ENCODE measurements at places on chromosomes 7 and 10. TPM values are rescaled to one million over a fixed set of nuclear protein-coding genes. Genes with fewer than 3 reads are reported as not detected.

- no peak for DNase-seq
These were observed 83.8 kb downstream of the ABCA13 start for GRCh38 chr7:48255046-48255445.

The UTF1 gene
- total RNA-seq, result not detected

The SLC26A3 gene
- total RNA-seq, result 0.54 TPM

The JCAD gene
- total RNA-seq, result 19.0 TPM

The CNPY1 gene
- total RNA-seq, result 19.4 TPM

DNA sequence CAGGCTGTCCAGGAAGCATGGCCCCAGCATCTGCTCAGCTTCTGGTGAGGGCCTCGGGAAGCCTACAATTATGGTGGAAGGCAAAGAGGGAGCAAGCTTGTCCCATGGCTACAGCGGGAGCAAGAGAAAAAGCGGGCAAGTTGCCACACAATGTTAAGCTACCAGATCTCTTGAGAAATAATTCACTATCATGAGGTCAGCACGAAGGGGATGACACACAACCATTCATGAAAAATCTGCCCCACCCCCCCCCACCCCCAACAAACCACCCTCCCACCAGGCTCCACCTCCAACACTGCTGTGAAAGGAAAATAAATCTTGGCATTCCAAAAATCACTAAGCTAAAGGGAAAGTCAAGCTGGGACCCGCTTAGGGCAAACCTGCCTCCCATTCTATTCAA is 545.8 kb upstream of the NRP1 start:
- no peak for DNase-seq

DNA sequence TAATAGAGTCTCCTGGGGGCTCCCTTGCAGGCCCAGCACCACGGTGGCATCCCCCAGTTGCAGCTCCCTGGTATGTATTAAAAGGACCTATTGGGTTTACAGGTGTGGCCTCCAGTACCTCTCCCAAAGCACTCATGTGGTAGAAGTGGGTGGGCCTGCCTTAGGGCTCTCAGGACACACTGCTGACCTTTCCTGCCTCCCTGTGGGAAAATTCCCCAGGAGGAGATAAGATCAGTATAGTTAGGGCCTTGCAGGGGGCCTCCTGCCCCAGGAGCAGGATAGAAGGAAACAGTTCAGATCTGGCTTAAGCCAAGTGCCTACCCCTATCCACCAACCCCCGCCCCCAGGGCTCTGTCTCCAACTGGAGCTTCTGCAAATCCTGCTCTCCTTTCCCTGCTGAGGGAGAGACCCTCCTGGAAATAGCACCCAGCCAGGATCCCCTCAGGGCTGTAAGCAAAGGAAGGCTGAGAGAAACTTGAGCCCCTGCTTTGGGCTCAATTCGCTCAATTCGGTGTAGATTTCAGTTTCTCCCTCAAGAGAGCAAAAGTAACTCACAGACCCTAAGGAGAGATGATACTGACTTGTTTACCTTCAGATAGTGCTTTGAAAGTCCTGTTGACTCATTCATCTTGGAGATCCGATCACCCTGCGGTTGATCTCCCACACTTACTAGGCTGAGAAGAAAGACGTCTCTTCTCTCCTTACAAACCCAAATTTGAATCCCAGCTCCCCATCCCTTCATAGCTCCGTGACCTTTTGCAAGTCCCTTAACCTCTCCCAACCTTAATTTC is 130.6 kb downstream of the WDR11 start:
- no peak for DNase-seq

GRCh38 chr10:21522631-21523406 is 2.7 kb downstream of the SKIDA1 start:
- no peak for DNase-seq

DNA sequence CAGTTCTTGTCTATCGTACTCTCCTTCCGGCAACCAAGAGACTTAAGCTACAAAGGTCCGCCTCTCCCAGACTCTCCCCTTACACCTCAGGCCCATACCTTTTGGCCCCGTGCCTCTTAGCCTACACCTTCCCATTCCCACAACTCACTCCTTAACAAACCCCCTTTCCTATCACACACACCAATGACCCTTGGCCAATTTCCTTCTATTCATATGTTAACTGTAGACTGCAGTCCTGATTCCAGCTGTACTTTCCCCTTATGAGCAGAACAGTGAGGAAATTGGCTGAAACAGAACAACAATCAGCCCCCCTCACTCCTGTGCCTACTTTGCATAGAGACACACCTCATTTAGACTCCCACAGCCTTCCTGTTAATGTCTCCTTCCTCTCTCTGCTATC is 1.4 kb upstream of the TMEM139 start:
- no peak for DNase-seq

DNA sequence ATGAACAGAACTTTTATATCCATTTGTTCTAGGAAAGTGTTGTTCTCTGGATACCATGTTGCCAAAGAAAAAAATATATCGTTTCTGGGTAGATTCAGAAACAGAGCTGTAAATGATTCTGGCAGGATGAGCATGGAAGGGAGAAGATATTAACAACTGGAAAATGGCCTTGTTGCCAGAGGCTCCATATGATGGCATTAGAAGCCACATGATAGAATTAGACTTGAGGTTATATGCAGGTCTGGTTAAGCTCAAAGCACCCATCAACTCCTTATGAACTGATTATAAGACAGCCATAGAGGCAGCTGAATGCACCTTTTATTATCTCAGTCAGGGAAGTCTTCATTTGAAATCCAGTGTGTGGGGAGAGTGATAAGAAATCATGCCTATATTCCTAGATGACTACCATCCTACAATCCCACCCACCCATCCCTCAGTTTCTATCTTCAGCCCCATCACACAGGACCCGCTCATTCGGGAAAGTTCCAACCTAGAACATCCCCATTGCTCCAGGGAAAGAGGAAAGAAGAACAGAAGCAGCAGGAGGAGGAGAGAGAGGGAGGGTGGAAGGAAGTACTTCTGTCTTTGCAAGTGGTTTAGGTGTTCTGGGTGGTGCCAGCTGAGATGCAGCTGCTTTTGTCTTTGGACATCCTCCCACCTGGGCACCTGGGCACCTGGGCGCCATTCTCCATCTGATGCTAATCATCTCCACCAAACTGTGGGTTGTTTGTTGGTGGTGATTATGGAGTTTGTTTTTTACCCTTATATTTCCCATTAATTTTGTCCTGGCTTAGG is 25.5 kb upstream of the TRIL start:
- no peak for DNase-seq

DNA sequence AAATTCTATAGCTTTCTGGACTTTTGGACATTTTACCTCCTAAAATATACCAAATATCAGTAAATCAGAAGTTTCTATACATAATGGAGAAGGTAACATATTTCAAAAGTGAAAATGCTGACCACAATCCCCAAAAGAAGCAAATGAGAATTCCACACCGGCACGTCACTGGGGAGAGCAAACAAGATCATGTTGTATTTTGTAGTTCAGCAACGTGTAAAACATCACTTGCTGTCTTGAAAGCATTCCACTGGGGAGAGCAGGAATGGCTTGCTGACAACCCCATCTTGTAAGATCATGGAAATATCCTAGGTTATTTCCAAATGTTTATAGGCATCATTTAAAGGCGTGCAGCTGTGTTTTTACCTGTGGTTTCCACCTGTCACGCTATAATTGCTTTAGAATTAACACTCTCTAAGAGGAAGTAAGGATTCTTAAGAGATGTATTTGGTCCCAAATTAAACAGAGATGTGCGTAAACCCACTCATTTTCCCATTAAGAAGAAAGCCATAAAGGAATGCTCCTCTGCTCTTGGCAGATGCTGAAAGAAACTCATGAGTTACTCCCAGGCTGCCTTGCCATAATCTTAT is 397.1 kb upstream of the POT1 start:
- DNase-seq, result no peak

The TDRD1 gene
- total RNA-seq, result 0.45 TPM

GRCh38 chr7:90689260-90689659 is 93.1 kb downstream of the CDK14 start:
- no peak for DNase-seq

GRCh38 chr7:143514995-143515735 is 37.5 kb downstream of the TAS2R41 start:
- no peak for DNase-seq

DNA sequence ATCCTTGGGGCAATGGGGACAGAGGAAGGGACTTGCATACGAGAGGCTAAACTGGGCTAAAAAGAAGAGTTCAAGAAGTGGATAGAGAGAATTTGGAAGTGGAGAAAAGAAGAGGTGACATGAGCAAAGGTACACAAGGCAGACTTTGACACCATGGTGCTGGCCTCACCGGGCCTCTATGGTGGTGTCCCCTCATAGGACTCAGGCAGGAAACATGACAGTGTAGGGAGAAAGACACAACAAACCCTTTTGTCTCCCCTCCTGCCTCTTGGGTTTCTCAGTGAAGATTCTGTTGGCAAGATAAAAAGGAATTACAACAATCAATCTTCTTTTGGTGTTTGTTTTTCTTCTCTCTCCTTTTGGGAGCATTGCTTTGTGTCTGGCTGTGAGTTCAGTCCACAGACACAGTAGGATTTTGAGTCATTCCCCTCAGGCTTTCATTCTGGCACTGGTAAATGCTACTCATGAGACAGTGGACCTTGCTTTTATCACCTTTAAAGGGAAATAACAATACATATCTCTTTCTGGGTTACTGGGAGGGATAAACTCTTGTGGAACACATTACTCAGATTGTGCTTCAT is 827.7 kb downstream of the TNS3 start:
- no peak for DNase-seq

DNA sequence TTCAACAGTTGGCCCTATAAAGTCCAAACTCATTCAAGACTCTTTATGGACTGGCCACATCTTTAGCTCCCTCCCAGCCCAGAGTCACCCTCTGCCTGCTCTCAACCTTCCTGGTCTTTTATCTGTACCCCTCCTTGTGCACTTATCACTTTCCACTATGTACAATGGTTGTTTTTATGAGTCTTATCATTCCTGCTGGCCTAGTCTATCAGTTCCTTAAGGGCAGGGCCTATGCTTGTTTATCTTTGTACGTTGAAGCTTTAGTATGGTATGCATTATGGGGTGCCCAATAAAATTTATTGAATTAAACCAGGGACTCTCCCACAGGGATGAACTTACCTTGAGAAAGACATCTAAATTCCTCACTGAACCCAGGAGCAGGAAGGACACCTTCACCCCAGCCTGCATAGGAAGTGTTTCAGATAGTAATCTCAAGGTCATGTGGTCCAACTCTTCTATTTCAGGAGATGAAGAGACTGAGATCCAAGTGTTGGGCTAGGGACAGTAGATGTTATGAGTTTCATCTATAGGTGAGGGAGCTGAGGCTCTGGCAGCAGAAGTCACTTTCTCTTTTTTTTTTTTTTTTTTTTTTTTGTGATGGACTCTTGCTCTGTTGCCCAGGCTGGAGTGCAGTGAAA is 13.3 kb upstream of the PDCD4 start:
- DNase-seq, result no peak

DNA sequence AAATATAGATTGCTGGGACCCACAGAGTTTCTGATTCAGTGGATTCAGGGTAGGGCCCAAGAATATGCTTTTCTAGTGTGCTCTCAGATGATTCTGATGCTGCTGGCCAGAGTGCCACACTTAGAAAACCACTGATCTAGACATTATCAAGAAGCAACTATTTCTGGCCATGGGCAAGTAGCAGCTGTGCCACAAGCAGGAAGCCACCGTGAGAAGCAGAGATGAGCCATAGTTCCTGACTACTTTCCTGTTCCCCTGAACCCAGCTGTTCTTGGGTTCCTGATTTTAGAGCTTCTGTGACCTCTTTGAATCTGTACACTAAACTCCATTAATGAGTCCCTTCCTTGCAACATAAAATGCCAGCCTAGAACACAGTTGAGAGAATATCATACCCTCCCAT is 38.1 kb upstream of the PIK3AP1 start:
- DNase-seq, result no peak
